Activated CD8-positive, alpha-beta memory T cell treated with anti-CD3 and anti-CD28 coated beads for 4 hours (primary cell): ENCODE measurements at places on chromosomes 5 and 9.
A peak's percentile ranks its signal among the peaks of the same experiment; 100 is the strongest.

DNA sequence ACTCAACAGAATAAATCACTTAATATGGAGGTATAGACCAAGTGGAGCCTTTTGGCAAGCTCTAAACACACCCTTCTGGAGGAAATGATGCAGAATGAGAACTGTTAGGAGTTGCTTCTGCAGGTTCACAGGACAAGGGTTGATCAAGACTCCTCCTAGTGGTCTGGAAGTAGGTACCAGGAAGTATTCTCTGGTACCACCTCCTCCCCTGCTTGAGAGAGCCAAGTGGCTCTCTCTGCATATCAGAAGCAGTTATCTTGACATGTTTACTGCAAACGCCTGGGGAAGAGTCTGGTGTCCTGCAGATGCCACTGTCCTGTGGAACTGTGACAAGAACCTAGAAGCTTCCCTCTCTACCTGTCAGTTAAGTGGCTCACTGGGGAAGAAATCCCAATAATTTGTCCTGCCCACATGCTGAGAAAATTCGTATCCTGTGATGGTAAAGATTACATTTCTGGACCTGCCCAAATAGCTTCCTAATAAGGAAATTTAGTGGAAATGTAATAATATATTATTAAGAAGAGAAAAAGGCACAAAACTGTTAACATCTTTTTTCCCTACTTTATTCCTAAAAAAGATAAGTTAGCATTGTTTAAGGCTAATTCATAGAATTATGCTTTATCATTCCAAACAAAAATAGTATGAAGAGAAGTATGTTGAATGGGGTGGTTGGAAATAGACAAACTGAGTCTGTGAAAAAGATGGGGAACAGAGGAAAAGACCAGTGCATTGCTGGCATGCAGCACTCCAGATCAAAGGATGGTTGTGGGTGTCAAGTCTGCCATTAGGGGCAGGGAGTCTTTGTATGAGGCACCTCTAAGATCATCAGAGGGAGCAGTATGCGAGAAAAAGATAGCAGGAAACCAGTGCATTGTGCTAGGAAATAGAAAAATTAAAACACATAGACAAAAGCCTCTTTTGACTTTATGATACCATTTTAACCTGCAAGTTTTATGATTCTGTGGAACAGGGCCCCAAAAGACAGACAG lies 118.8 kb downstream of the CDC42SE2 start:
- peak; percentile 29 for DNase-seq

DNA sequence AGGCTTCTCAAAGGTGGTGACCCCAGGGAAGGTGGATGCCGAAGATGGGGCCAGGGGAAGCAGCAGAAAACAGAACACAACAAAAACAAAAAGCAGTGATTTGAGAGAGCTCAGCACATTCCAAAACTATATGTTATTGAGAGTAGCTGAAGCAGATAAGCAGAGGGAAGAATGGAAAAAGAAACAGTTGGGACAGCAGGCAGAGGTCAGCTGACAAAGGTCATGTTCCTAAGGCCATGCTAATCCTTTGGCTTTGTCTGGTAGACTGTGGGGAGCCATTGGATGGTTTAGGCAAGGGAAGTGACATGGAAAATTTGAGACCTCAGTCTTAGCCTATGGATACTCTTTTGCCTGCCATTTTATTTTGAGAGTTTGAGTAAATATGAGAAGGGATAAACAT lies 14.5 kb downstream of the DMGDH start:
- no peak for DNase-seq

GRCh38 chr5:174096619-174097018 lies 51.1 kb downstream of the NSG2 start:
- no peak for DNase-seq

GRCh38 chr9:99573886-99574285 lies 247.8 kb upstream of the NR4A3 start:
- no peak for DNase-seq

DNA sequence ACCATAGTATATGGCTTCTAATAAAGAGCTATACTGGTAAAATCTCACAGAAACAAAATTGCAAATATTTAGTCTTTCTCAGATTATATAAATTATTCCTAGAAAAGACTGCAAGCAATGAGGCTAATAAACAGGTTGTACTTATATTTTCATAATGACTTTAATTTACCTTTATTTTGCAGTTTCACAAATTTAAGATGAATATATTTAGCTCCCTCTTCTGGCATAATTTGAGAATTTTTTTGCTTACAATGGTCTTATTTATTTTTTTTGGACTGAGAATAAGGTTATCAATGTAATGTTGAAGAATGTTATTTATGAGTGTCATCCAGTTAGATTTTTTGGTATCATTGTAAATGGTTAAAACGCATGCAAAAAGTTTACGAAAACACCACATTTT lies 56.7 kb downstream of the PIK3R1 start:
- no peak for DNase-seq

GRCh38 chr5:112390327-112390726 lies 28.8 kb downstream of the EPB41L4A start:
- DNase-seq = no peak

- DNase-seq = no peak
These were observed 792.8 kb upstream of the NUDT12 start for GRCh38 chr5:104355350-104355749.

DNA sequence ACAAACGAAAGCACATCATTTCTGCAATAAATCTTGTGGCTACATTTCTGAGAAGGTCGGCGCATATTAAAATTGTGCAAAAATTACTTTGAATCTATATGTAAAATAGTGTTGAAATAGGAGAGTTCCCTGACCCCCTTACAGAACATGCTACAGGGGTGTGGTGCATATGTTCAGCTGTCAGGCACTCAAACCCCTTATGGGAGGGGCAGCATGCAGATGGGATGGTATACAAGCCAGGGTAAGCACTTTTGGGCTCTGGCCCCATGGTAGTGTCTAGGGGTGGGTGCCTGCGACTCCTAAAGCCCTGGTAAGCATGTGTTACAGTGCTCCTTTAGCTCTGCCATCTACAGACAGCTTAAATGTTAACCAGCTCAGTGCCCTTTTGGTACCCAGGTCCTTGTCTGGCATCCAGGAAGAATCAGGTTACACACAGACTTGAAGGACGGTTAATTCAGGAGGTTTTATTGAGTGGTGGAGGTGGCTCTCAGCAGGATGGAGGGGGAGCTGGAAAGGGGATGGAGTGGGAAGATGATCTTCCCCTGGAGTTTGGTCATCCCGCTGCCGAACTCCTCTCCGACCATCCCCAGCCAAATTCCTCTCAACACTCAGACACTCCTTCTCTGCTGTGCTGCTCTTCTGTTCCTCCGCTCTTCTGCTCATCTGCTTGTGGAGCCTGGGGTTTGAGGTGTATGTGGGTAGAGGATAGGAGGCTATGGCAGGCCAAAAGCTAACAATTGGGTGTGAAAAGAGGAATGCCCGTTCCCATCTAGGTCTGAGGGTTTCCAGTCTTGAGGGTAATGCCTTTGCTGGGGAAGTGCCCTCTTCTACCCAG lies 84.6 kb upstream of the RASEF start:
- DNase-seq = no peak

DNA sequence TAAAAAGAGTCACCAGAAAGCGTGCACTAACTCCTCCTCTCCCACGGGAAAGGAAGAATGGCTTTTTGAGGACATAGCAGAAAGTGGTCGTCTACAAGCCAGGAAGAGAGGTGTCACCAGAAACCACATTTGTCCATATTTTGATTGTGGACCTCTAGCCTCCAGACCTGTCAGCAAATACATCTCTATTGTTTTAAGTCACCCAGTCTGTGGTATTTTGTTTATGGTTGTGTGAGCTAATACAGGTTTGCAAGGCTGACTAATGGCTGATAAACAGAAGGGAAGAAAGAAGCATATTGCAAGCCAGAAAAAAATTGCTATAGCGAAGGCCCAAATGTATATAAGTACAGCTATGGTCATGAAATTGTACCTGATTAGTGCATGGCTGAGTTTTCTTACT lies 21.4 kb downstream of the WDR70 start:
- no peak for DNase-seq

DNA sequence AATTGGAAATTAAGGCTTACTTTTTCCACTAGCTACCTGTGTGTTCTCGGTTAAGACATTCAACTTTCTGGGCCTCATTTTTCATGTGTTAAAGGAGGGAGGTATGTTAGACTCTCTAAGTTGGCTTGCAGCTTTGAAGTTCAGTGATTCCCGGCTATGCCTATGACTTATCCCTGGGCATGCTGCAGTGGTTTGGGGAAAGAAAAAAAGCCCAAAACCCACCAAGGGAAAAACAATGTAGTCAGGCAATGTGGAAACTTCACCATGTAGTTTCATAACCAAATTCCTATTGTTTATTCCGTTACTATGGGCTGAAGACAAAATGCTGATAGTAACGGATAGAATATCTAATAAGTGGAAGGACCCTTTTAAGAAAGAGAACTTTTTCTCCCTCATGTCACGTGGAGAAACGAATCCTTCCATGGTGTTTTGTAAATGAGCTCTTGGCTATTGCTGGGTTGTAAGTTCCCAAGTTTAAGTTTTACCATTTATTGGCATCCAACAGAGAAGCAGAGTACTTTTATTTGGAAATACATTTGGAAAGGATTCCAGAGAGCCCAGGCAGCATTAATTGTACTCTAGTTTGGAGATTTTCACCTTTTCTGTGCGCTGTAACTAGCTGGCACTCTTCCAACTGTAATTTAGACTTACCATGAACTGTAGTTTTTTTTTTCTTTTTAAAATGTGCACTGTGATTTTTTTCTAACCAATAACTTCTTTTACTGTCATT lies 84.9 kb upstream of the MPDZ start:
- no peak for DNase-seq

GRCh38 chr5:145847499-145848497 lies 12.7 kb upstream of the PRELID2 start:
- no peak for DNase-seq

GRCh38 chr5:170285181-170285580 lies 12.4 kb downstream of the LCP2 start:
- no peak for DNase-seq
